Lung (tissue), 17 donors: ENCODE measurements at places on chromosomes 16 and 17.

GRCh38 chr16:23058576-23058975, 90.7 kb downstream of the USP31 start:
- DNase-seq: no peak

GRCh38 chr16:35750701-35751104, 2291.3 kb downstream of the TP53TG3F start:
- no peak for DNase-seq

GRCh38 chr16:27298132-27298531, 15.6 kb upstream of the IL4R start:
- no peak for DNase-seq

GRCh38 chr17:38416840-38417209, 11.4 kb upstream of the ARHGAP23 start:
- DNase-seq: no peak

- no peak for DNase-seq
Measured at GRCh38 chr17:38653230-38653629, 21.5 kb downstream of the EPOP start.

DNA sequence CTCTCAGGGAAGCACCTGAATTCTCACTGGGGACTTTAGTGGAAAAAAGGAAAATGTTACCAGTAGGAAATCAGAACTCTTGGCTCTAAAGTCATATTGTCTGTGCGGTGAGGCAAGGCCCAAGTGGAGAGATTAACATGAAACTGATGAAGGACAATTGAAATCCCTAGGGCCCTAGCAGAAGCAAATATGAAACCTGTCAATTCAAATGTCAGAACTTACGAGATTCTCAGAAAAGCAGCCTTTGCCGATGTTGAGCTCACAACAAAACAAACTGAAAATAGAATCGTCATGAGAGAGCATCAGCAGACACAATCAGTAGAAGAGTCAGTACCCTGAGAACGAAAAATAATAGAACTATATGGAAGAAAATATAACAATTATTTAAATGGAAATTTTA, 108.8 kb downstream of the ELAC2 start:
- DNase-seq: no peak

GRCh38 chr17:63847525-63848249, 5.2 kb upstream of the SMARCD2 start:
- DNase-seq: no peak

DNA sequence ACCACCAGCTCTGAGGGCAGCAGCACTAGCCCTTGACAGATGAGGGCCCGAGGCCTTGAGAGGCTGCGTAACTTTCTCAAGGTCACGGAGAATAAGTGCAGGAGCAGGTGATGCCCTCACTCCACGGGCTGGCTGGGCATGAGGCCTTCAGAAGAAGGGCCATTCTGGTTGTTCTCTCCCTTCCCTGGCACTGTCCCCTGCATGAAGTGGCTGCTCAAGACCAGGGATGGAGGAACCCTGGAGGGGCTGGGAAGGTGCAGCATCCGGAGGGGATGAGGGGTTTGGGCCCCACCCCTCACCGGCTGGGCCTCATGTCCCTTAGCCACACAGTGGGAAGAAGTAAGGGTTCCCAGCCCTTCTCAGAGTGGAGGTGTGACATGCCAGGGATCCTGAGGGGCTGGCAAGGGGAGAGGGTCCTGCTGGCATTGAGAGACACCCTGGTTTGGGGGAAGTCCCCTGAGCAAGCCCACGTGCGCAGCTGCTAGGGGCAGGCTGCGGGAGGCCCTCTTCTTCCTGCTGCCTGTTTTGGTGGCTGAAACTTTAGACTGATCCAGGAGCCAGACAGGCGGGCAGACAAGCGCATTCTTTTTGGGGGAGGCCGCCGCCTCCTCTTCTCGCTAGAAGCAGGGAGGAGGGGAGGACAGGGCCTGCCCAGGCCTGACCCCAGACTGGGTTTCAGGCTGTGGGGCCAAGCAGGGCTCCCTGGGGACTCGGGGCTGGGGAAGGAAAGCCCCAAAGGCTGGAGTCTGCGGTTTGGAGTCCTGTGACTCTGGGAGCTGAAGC, 74.0 kb downstream of the N4BP1 start:
- DNase-seq: peak; percentile 37

DNA sequence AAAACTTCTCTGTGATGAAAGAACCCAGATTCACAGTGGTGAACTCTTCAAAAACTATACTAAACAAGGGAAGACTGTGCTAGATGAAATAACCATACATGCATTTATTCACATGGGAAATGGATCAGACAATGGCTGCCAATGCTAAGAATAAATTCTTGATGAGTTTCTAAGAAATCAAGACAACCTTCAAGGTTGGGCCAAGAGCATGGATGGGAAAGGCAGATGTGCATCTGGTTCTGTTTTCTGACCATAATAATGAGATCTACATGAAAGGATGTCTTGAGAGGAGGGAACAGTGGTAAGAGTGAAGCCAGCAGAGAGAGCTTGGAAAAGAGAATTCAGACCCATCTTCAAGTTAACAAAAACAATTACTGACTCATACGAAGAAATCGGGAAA, 31.4 kb downstream of the ANKRD11 start:
- DNase-seq: no peak

GRCh38 chr16:83996481-83997252, 28.6 kb downstream of the NECAB2 start:
- no peak for DNase-seq
